ENCODE measurements at places on chromosomes 7 and 10.

DNA sequence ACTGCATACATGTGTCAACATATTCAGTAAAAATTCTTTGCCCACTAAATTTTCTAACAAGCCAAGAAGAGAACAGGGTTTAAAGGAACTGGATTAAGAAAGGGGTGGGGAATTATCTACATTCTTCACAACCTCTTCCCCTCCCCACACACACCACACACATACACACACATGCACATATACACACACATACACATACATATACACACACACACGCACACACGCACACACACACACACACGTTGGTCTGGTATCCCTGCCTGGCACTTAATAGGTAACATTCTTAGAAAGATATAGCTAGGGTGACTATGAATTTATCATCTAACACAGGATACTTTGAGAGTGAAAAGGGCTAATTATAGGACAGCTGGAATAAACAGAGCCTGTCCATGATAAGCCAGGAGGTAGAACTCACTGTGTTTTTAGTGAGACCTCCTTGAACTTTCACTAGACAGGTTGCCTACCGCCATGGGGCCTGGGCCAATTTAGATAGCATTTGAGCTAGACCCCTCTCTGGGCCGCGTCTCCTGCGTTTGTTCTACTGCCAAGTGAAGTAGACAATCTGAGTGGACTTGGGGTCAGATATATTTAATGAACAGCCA, 33.1 kb upstream of the EPC1 start:
- DNase-seq, result no peak

GRCh38 chr7:17062151-17063044, 180.6 kb upstream of the AGR3 start:
- no peak for DNase-seq

DNA sequence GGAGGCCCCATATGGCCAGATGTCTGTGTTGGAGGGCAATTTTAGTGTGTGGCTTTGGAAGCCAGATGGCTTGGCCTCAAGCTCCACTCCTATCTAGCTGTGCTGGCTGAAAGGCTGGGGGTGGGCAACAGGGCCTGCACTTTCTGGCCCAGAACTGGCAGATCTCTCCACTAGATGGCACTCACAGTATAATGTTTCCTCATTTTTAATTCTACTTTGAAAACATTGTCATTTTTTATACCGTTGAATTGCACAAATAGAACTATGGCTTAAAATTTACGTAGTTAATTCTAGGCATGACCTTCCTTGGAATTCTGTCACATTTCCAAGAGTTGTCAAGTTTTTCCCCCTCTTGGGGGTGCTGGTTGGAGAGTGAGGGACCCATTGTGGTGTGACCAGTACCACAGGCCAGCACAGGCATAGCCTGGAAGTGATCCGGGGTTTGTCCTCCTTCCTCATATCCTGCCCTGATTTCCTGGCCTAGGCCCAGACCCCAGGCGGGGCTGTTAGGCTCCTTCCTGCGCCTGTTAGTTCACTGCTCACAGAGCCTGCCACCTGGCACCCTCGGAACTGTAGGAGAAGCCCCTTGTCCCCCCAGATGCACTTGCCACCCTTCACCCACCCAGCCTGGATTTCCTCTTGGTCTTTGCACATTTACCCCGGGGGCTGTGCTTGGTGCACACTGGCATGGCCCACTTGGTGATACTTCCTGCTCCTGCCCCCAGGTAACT, 52.8 kb downstream of the ARHGAP22 start:
- peak; percentile 21 for DNase-seq

GRCh38 chr7:28904578-28905048, 53.5 kb downstream of the TRIL start:
- DNase-seq, result no peak

DNA sequence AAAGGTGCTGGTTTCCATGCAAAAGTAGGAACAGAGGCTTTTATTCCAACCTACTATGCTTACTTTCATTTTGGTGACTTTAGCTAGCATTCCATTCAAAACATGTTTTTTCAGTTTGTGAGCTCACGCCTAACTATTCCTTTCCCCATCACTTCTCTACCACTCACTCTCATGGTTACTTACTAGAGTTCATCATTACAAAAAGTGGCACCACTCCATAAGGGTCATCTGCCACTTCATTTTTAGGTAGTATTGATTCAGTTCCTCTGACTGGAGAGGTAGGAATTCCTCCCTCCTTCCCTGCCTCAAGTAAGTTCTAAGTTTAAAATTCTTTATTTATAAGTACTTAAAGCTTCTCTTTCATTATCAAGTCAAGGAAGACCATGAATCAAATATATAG, 543.1 kb downstream of the HTR7 start:
- no peak for DNase-seq

DNA sequence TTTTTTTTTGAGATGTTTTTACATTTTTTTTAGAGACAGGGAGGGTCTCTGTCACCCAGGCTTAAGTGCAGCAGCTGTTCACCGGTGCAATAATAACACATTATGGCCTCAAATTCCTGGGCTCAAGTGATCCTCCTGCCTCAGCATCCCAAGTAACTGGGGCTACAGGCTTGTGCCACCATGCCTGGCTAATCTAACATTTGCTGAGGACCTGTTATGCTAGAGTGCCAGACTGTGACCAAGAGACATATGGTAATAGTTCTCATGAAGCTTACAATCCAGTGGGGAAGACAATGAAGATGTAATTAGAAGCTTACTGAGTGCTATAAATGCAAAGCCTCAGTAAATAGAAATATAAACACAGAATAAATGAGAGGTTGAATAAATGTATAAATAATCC, 17.6 kb upstream of the ORC5 start:
- DNase-seq, result no peak

GRCh38 chr10:12512332-12513002, 163.1 kb downstream of the CAMK1D start:
- DNase-seq, result no peak

GRCh38 chr10:132307823-132308586, at the start of gene STK32C:
Gene STK32C (minus strand): TSS chr10:132307950. CDS start chr10:132307833, 117 bp downstream.
- DNase-seq, result peak; percentile 93

GRCh38 chr7:50156163-50156562, 63.1 kb upstream of the ZPBP start:
- DNase-seq, result no peak

GRCh38 chr10:13809427-13809826, 222.7 kb downstream of the PRPF18 start:
- no peak for DNase-seq

- DNase-seq, result no peak
Measured at GRCh38 chr7:12315049-12315448, 88.6 kb downstream of the VWDE start.

- DNase-seq, result no peak
Measured at GRCh38 chr7:36303202-36304098, 86.2 kb upstream of the ANLN start.

DNA sequence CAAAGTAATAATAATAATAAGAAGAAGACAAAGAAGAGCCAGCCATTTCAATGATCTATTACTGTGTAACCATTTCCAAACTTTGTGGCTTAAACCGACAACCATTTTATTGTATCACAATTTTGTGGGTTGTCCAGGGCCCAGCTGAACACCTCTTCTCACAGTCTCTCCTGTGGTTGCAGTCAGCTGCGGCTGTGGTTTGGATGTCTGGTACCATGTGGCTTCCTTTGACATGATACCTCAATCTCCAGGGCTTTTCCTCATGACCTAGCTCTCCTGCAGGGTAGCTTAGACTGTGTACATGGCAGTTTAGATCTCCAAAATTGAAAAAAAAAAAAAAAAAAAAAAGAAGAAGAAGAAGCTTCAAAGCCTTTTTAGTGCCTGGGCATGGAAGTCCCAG, 72.6 kb upstream of the NFKB2 start:
- DNase-seq, result peak; percentile 43

DNA sequence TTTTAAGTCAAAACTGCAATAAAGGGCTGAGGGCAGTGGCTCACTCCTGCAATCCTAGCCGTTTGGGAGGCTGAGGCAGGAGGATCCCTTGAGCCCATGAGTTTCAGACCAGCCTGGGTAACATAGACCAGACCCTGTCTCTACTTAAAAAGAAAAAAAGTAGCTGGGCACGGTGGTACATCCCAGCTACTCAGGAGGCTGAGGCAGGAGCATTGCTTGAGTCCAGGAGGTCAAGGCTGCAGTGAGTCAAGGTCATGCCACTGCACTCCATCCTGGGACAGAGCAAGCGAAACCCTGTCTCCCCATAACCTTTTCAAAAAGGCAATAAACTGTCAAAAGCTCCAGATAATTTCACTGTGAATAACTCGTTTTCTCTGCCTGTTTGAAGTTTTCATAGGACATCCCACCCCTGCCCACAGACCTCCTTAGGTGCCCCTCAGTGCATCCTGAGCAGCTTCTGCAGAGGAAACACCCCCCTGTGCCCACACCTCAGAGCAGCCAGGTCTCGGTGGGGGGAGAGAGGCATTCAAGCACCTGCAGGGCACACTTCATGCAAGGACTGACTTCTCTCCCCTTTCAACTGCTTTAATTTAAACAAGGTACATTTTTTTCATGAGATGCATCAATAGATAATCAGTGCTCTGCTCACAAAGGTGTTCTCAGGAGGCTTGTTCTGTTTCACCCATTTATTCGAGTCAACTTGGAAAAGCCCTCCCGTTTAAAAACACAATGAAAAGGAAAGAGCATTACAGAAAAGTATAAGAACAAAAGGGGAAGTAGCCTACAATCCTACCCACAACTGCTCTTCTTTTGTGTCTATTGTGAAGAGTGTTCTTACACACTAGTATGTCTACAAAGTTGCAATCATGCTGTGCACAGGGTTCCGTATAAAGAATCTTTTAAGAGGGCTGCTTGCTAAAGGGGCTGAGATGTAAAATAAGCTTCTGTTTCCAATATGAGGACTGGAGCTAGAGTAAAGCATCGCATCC, 104.9 kb downstream of the KMT2E start:
- DNase-seq, result no peak

- DNase-seq, result peak; percentile 58
Measured at GRCh38 chr7:2982831-2983230, 60.8 kb downstream of the CARD11 start.

DNA sequence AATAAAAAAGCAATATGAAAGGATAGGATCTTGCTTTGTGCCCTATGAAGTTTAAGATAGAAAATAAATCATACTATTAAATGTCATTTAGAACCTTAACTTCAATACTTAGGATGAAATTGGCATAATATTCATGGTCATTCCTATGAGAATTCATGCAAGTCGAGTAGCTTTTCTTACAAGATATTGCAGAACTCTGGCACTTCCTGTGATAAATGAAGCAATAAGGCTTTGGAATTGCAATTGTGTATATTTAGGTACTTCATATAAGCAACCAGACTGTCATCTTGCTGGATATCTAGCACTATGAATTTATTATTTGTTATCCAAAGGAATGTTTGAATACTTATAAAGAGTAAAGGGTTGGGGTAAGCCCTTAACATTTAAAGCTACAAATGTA, 116.5 kb downstream of the ZNF438 start:
- no peak for DNase-seq

GRCh38 chr7:51269911-51270310, 46.7 kb downstream of the COBL start:
- no peak for DNase-seq

DNA sequence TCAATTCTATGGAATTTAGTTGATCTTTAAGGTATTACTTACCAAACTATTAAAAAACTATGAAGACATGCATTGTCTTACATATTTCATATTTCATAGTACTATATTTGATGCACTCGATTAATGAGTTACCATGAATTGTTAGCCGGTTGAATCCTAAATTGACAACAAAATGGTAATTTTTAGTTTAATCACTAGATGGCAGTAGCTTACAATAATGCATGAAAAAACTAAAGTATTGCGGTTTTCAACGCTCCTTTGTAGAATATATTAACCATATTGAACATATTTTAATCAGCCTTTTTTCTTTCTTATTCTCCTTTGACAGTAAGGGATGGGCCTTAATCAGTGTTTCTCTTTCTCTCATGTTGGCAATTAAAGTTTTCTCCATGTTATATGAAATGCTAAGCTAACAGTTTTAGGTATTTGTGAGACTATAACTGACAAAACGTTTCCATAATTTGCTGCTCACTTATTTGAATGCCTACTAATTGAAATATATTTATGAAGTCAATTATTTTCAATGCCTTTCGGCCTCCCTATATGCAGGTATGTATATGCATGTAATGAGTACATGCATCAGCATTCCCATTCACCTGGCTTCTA, 48.5 kb upstream of the ARL4A start:
- DNase-seq, result no peak

DNA sequence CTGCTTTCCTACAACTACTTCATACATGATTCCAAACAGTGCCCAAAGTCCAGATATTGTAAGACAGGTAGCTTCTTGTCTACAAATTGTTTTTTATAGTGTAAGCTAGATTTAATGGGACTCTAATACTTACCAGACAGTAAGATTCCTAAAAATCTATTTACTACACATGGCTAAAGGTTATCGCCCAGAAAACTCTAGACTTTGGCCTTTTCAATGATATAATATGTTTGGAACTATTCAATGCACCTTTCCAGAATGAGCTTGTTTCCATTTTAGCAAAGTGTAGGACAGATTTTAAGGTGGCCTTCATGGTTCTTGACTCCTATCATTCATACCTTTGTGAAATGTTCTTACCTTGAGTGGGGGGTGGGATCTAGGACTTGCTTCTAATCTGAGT, 951.0 kb downstream of the SORCS1 start:
- no peak for DNase-seq

GRCh38 chr10:31749981-31750840, 178.4 kb downstream of the ARHGAP12 start:
- no peak for DNase-seq

DNA sequence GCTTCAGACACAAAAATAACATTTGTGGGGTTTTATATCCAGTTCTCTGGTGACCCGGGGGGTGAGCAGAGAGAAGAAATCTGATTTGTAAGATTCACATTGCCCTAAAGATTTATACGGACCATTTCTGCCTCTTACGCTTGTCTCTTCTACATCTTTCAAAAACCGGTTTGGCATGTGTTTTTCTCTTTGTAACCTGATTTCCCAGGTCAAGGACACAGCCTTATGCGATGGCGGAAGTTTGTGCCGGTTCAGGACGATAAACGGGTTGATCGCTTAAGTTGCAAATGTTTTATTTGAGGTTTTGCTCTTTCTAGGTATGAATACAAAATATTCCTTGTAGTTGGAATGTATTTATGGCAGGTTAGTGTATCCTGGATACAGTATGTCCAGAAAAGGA, 61.6 kb upstream of the SH2B2 start:
- no peak for DNase-seq

DNA sequence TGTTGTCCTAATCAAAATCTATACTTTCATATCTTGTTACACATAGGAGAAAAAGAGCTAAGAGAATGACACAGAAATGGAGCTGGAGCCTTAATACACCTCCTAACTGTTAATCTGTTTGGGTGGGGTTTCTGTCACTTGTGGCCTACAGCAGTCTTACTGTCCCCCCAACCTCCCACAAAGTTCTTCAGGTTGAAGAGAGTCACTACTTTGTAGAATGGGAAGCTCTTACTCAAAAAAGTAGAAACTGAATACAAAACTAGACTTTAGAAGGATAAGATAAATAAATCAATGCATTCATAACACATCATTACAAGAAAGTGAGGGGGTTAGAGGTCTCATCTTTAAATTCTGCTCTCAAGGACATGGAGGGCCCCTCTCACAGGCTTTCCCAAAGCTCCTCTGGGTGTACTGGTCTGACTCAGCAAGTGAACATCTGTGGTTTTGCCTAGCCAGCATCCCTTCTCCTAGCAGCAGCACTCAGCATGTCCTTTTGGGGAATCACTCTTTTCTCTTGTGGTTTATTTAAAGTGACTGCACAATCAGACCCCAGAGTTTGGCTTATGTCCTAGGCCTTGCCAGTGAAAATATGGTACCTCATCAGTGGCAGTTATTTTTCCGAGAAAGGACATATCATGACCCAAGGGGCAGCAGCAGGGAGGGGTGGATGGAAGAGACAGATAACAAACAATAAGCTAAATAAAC, 2.0 kb upstream of the BLVRA start:
- peak; percentile 19 for DNase-seq

- DNase-seq, result no peak
Measured at GRCh38 chr7:1709281-1709680, 39.2 kb downstream of the ELFN1 start.

All from stimulated activated naive CD8-positive, alpha-beta T cell treated with anti-CD3 and anti-CD28 coated beads, Interleukin-15, Interleukin-2, amounts not matched to agents 100 U/mL and 50 U/mL, for 24 hours (primary cell).